H1 (cell line): ENCODE measurements at places on chromosomes 5 and 9. TPM values are rescaled to one million over a fixed set of nuclear protein-coding genes. Genes with fewer than 3 reads are reported as not detected.

- DNase-seq: no peak
Observed at GRCh38 chr5:149344151-149344550, 1.1 kb upstream of the GRPEL2 start.

DNA sequence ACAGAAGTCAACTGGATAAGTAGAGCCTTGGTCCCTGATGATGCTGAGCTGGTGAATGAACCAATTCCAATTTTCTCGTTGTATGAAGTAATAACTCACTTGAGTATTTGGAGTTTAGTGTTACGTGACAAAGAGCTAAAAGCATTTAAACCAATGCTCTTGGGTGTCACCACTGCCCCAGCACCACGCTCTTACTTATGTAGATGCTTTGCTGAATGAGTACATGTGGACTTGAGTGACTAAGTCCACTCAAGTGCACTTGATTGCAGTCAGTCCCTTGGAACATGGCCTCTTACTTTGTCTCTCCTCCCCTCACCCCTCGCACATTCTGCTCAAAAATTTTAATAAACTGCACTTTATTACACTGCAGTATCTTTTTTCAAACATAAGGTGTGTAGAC lies 184.0 kb downstream of the MAN2A1 start:
- DNase-seq: no peak

GRCh38 chr5:15513431-15513830 lies 13.5 kb downstream of the FBXL7 start:
- no peak for DNase-seq

GRCh38 chr5:80701597-80701996 lies 46.8 kb upstream of the DHFR start:
- no peak for DNase-seq

DNA sequence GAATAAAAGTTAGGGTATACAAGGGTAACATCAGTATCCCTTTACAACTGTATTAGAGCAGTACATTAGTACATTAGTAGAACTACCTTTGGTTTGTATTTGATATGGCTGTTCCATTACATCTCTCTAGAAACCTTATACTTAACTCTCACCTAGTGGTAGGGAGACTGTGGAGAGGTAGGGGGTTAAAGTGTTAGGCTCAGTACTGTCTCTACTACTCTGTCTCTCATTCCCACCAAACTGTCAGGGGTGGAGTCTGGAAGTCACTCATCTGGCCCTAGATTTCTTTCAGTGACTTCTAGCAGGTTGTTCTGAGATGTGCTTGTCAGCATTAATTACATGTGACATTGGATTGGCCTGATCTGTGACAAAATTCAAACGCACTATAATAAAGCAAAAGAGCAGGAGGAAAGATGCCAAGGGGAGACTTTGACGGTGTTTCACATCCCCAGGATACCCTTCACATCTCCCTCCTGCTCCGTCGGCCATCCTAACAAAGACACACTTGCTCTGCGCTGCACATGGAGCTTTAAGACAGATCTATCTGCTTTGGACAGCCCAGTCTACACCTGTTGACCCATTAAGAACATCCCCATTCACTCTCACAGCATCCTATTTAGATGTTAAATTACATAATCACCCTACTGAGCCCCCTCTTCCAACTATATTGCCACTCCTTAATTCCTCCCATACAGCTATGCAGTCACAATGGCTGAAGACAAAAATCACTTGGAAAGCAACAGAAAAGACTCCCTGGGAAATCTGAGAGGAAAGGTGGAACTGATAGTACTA lies 1043.0 kb upstream of the DMAC1 start:
- no peak for DNase-seq

DNA sequence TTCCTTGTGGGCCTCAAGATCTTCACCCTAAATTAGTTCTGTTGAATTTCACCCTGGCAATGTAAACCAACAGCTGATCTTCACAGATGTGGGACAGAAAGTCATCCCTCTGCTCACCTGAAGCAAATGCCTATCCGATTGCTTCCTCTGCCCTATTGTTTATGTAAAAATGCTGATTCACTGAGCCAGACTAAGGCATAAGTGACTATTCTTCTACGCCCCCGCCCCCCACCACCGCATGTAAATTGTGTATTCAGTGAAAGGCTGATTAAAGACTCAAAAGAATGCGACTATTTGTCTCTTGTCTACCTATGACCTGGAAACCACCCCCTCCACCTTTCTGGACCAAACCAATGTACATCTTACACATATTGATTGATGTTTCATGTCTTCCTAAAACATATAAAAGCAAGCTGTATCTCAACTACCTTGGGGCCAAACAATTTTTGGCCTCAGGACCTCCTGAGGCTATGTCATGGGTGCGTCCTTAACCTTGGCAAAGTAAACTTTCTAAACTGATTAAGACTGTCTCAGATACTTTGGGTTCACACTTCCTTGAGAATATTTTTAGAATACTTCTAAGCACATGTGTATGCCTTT lies 129.7 kb upstream of the BOD1 start:
- DNase-seq: no peak

Gene SLC6A18
- total RNA-seq: not detected in 2 replicates

Gene PDZD2
- 6.8 and 8.5 TPM in 2 replicates for total RNA-seq

Gene PCDHGC3
- 18.6 and 19.6 TPM in 2 replicates for total RNA-seq

DNA sequence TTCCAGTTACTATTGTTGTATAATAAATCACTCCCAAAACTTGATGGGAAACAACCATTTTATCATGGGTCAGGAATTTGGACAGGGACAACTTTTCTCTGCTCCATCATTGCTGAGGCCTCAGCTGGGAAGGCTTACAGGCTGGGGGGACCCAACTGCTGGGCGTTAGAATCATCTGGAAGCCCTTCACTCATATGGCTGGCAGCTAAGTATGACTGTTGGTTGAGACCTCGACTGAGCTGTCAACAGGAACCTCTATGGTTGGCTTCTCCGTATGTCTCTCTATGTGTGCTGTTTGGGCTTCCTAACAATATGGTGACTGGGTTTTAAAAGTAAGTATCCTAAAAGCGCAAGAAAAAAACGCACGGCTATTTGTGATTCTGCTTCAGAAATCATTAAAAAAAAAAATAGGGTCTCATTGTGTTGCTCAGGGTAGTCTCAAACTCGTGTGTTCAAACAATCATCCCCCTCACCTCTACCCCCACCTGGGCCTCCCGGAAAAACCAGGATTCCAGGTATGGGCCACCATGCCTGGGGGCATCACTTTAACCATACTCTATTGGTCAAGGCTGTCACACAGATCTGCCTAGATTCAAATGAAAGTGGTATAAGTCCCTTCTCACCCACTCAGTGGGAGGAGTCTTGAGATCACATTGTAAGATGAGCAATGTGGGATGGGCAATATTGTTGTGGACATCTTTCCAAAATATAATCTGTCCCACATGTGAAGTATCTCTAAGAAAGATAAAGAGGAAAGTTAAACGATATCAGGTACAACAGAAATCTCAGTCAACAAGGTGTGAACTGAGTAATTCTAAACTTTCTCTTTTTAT lies 15.2 kb downstream of the FNBP1 start:
- no peak for DNase-seq
